ENCODE measurements at places on chromosomes 5 and 9.
A peak's percentile ranks its signal among the peaks of the same experiment; 100 is the strongest.

GRCh38 chr5:60066502-60066901 lies 173.0 kb upstream of the PDE4D start:
- no peak for DNase-seq

GRCh38 chr9:96331236-96331947 lies 29.4 kb upstream of the HSD17B3 start:
- DNase-seq: no peak

DNA sequence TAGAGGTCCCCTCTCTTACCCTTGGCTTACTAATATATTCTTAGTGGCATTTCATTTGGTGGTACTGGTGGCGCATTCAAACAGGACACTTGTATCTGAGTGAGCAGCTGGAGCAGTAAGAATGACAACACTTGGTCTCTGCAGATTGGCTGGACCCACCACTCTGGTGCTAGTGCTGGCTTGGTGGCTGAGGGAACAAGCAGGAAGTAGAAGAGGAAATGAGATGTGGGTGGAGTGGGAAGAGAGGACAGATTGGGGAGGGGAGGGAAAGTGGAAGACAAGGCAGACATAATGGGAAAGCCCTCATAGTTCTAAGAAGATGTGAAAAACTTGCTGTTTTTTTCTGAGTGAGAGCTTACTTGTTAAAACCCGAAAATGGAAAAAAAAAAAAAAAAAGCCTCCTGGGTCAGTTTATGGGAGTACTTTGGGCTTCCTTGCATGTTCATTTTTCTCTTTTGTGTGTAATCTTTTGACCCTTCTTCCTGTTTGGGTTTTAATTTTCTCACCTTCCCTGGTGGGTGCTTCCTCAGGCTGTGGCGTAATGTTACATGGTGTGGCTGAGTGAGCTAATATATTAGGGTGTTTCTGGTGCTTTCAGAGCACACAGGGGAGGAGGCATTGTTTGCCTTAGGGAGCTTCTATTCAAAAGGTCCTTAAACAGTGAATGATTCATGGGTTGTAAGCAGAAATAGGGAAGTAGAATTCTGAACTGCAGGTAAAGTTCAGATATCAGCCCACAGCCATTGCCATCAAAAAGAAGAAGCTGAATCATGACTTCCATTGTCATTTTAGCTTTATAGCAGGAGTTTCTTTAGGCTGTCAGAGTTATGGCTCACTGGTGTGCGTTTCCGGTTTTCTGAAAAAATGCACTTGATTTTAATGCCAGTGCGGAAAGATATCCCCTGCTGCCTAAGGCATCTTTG lies 52.3 kb downstream of the TLE4 start:
- peak; percentile 73 for DNase-seq

- no peak for DNase-seq
Measured at GRCh38 chr9:97564291-97565175, 63.1 kb downstream of the TMOD1 start.

- DNase-seq: peak; percentile 46
Measured at GRCh38 chr9:125747765-125748445, 732 bp downstream of the PBX3 start.

- peak; percentile 54 for DNase-seq
Measured at GRCh38 chr5:144203750-144204596, 33.3 kb downstream of the KCTD16 start.

- no peak for DNase-seq
Measured at GRCh38 chr9:16106021-16106571, 553.3 kb downstream of the CCDC171 start.
